ENCODE measurements at places on chromosomes 7 and 10. TPM values are rescaled to one million over a fixed set of nuclear protein-coding genes. Genes with fewer than 3 reads are reported as not detected.

Gene SLC13A1
- not detected for total RNA-seq

Gene SFTPA1
- not detected for total RNA-seq

Gene MLXIPL
- total RNA-seq = 2.5 TPM

Gene MUC3A
- total RNA-seq = 1.4 TPM

Gene PROSER2
- 2.7 TPM for total RNA-seq

DNA sequence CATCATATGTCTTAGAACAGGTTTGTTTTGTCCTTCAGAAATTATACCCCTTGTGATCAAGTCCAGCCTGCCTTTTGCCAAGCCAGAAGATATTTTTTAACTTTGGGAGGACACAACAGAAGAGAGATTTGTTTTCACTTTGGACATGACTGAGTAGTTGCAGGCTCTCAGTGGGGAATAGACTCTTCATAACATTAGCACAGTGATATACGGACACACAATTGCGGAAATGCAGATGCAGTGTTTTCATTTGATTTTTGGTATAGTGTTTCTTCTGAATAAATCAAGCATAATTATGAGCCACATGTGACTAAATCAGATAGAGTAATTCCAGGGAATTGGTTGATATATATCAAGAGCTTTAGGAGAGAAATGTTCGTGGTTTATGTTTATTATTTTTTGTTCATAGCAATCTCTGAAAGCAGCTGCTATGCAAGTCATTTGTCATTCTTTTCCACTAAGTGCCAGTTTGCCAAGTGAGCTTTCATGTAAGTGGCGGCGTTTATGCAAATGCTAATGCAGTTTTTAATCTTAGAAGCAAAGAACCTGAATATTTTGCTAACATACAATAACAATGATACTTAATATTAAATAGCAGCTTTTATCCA lies 69.6 kb upstream of the HDAC9 start:
- DNase-seq = no peak

DNA sequence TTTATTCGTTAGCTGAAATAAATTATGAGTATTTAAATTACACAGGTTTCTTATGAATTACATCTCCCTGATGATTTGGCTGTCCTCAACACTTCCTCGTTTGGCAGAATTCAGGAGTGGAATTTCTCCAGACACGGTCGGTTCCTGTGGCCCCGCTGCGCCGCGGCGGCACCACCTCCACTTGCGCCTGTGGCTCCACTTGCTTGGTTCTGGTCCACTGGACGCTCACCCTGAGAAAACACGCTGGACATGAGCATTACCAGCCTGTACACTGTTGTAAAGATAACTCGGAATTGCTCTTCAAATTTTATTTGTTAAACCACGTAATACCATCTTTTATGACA lies 85.3 kb downstream of the ZNF33B start:
- DNase-seq = no peak

- DNase-seq = no peak
Measured at GRCh38 chr7:73345538-73345937, 17.6 kb downstream of the FKBP6 start.

DNA sequence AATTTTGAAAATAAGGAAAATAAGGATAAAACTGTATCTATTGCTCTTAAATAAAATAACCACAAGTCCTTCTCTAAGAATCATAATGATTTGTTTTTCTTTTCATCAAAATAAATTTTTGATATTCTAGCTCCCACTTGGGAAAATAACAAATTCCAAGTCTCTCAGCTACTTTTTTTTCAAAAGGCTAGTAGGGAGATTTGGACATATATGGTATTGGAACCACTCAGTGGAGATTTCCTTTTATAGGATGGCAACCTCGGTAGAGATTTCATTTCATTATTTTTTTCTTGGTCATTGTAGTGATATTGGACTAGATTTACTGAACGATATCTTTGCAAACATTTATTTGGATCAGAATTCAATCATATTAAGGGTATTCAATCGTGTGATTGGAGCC lies 69.5 kb upstream of the PRKG1 start:
- DNase-seq = no peak

DNA sequence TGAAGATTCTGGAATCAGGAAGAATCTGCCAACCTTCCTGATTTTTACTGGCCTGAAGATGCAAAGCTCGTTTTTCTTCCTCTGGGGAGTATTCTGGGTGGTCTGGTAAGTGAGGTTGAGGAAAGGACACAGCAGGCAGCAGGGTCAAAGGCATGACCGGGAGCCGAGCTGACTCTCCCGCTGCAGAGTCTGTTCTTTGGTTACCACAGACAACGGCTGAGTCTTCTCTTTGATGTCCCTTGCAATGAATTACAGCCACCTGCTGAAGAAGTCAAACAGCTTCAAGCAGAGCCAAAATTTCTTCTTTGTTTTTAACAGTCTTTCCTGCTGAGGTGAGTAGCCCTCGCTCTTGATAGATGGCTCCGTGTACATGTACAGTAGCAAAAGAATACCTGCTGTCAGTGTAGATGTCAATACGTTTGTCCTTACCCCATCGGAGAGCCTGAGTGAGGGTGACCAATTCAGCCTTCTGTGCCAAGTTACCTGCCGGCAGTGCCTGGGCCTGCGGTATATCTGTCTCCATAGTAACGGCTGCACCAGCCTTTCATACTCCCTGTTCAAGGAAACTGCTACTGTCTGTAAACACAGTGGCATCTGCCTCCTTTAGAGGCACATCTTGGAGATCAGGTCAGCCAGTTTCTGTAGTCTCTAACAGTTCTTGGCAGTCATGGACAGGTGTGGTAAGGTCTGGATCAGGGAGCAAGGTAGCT lies 76.4 kb downstream of the PRR15 start:
- DNase-seq = no peak

GRCh38 chr10:132965411-132966057 lies 23.2 kb upstream of the CFAP46 start:
- no peak for DNase-seq

DNA sequence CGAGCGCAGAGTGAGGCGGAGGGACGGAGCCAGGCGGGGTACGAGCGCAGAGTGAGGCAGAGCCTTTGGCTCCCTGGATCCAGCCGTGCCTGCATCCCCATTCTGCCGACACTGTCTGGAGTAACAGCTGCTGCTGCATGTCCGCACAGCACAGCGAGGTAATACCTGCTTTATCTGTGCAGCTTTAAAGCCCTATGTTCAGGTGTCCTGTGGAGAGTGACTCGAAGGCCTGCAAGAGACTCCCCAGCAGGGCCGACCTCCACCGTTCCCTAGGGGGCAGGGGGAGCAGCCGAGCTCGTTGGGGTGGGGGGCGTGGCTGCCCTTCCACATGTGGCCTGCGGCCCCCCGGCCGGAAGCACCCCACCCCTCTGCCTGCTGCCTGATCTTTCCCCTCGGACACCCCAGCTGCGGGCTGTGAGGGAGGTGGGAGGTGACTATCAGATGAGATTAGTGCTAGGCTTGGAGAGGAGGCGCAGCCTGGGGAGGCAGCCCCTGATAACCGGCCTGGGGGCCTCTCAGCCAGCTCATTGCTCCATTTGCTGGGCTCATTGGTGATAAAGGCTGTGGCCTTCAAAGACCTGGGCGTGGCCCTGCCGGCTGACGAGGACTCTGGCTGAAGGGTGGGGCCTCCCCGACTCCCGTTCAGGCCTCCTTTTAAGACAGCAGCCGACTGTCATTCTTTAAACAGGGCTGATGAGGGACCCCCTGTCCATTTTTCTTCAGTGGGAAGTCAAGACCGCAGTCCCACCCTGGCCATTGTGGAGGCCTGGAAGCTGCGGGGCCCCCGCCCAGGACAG lies 8.0 kb downstream of the VENTX start:
- DNase-seq = no peak

- no peak for DNase-seq
Measured at GRCh38 chr7:114081606-114082425, 163.0 kb upstream of the PPP1R3A start.

DNA sequence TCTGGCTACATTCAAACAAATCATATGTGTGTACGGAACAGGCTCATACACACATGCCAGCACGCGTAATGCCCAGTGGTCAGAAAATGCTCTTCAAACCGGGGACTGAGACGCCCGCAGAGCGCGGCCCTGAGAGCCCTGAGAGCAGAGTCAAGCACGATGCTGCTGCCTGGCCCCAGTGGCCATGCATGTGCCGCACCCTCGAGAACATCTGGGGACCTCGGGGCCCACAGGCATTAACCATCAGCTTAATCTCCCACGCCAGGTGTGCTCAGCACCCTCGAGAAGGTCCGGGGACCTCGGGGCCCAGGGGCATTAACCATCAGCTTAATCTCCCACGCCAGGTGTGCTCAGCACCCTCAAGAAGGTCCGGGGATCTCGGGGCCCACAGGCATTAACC lies 163.1 kb downstream of the PTPRN2 start:
- no peak for DNase-seq

DNA sequence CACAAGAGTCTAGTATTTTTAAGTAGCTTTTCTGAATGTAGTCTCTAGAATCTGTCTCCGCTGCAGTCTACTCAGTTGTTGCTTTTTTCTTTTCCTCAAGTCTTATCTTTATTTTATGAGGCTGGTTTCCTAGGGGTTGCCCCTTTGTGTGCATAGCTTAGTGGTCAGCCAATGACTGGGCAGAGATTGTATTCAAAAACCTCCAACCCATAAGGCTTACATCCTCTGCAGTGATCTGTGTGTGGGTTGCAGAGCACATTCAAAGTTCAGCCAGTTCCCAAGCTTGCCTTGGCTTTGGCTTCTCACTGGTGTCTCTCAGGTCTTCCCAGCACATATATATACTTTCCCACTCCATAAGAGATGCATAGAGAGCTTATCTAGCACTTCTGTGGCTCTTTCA lies 160.0 kb upstream of the TCF7L2 start:
- no peak for DNase-seq

GRCh38 chr7:98265841-98266271 lies 13.8 kb upstream of the TECPR1 start:
- DNase-seq = no peak

DNA sequence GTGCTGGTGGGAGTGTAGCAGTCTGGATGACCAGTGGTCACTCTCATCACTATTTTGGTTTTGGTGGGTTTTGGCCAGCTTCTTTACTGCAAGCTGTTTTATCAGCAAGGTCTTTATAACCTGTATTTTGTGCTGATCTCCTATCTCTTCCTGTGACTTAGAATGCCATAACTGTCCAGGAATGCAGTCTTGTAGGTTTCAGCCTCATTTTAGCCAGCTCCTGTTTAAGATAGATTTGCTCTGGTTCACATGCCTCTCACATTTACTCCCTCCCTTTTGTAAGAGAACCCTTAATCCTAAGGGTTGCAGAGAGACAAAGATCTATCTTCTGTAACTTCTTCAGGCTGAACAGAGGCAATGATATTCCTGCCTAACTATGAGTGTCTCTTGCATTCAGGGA lies 51.2 kb upstream of the INHBA start:
- DNase-seq = no peak
